ENCODE measurements at places on chromosomes 2 and 18.

DNA sequence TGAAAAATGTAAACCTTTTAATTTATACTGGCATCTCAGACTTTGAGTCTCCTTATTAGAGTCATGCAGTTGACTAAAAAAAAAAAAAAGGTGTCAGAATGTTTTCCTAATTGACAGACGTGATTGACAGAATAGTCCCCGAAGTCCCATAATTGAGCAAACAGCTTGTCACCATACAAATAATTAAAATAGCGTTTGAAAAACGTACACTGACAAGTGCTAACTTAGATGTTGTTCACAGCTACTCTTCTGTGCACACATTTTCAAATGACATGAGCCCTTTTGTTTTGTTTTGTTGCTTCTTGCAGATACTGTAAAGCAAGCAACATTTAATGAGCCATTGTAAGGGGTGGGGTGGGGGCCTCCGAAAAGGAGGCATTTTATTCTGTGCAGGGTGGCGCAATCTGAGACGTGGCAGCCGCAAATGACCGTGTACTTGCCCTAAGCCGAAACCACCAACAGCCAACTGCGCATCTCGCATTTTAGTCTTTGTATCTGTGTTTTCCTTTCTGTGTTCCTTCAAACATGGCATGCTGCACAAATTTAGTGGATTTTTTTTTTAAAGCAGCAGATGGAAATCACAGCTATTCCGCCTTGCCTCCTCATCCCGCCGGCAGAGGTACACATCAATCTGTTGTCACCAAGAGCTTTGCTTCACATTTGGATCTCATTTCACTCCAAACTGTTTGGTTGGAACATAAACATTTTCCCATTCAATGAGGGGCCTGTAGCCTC is 52.4 kb downstream of the LPIN1 start:
- DNase-seq = no peak

GRCh38 chr2:67232936-67233335 is 164.2 kb upstream of the ETAA1 start:
- DNase-seq = no peak

DNA sequence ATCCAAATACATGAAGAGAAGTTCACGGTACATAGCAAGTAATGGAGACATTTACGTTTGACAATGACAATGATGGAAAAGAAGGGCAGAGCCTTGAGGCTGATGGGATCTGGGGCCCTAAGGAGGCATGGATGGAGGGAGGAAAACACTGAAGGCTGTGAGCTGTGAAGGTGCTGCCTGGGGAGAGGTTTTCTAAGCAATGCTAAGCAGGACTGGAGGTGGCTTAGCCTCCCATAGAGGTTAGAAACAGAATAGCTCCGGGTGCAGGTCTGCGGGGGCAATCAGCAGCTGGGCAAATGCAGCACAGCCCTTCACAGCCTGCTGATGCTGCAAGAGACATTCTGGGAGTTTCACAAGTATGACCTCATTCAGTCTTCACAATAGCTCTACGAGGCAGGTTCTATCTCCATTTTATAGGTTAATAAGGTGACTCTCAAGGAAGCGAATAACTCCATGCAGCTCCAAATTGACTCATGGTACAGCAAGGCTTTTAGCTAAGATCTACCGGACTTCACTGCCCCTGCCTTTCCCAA is 65.3 kb downstream of the MYT1L start:
- no peak for DNase-seq

DNA sequence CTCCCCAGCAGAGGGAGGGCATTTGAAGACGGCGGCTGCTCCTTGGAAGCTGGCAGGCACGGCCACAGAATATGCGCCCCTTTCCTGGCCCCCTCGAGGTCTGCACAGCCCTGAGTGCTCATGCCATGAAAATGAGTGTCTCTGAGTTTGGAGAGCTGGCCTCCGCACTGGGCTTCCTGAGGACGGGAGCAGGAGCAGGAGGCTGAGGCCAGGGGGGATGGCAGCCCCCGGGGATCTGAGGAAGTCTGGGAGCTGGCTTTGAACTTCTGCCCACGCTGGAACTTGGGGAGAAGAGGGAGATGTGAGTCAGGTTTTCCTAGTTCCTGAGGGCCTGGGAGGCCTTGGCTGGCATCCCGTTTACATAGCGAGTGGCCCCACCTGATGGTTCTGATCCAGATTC is 47.0 kb downstream of the RRM2 start:
- no peak for DNase-seq

DNA sequence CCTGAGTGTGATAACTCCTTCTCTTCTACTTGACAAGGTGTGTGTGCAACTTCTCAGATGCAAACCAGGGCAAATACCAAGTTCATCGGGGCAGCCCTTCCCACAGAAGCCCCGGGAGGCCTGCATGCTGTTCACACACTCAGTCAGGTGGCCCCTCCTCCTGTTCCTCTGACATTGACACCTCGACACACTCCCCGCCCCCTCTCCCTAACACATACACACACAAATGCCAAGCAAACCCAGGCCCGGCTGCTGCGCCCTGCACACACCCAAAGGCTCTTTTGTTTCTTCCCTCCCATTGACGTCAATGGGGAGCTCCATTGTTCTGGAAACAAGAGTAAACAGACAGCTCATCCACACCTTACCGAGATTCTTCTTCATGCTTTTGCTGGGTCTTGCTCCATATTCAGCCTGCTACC is 1.7 kb upstream of the PER2 start:
- DNase-seq = peak; percentile 60

GRCh38 chr2:2748399-2749205 is 417.5 kb upstream of the MYT1L start:
- DNase-seq = no peak

- peak; percentile 60 for DNase-seq
Observed at GRCh38 chr18:45938488-45938935, 28.6 kb downstream of the EPG5 start.

GRCh38 chr2:136310797-136311603 is 193.1 kb upstream of the CXCR4 start:
- no peak for DNase-seq

- DNase-seq = no peak
Observed at GRCh38 chr2:235055891-235056516, 104.2 kb downstream of the SH3BP4 start.

DNA sequence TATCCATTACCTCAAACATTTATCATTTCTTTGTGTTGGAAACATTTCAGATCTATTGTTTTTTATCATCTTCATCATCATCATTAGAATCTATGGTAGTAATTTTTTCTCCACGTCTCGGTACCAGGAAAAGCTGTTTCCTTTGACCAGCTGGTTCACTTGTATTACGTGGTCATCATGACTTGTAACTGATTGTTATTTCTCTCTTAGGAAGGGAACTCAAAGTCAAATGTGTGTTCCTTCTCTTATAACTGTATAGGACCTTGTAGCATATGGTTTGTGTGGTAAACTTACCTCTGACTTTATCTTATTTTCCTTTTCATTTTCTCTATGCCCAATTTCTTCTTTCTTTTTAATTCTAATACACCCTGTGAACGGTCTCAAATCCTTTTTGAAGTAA is 16.5 kb downstream of the NCOA1 start:
- DNase-seq = no peak

Data from CD4-positive, alpha-beta T cell treated with Interleukin-21 for 1 hour (primary cell).